ENCODE measurements at places on chromosomes 4 and X.

- no peak for DNase-seq
Observed at GRCh38 chrX:87878926-87879325, 361.3 kb downstream of the KLHL4 start.

DNA sequence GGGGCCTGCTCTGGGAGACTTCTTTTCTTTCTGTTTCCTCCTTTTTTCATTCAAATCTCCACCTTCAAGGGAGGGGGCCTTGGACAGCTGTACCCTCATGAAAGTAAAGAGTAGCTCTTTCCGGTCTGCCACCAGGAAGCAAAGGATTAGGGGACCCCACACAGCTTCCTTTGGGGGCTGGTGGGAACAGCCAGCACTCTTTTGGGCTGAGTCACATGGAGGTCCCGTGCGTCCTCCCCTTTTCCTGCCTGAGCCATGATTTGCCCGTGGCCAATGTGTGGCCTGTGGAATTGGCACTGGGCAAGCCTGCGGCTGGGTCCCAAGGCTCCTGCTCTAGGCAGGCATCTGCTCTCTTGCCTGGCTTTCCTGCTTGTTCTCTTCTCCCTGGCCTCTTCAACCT lies 65.5 kb downstream of the FHDC1 start:
- DNase-seq = no peak

DNA sequence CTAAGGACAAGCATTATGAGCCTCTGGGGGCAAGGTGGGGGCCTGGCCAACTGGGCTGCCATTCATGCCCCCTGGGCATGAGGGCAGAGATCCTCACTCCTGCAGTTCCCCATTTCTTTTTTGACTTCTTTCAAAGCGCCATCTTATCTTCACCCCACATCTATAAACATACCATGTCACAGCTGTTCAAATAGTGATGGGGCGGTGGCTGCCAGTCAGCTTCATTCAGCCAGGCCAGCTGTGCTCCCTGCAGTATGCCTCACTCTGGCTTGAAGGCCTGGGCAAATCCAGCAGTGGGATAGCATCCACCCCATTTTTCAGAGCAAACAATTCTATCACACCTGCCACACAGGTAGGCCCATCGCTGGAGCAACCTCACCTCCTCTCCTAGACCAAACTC lies 85.5 kb downstream of the NHSL2 start:
- DNase-seq = no peak

DNA sequence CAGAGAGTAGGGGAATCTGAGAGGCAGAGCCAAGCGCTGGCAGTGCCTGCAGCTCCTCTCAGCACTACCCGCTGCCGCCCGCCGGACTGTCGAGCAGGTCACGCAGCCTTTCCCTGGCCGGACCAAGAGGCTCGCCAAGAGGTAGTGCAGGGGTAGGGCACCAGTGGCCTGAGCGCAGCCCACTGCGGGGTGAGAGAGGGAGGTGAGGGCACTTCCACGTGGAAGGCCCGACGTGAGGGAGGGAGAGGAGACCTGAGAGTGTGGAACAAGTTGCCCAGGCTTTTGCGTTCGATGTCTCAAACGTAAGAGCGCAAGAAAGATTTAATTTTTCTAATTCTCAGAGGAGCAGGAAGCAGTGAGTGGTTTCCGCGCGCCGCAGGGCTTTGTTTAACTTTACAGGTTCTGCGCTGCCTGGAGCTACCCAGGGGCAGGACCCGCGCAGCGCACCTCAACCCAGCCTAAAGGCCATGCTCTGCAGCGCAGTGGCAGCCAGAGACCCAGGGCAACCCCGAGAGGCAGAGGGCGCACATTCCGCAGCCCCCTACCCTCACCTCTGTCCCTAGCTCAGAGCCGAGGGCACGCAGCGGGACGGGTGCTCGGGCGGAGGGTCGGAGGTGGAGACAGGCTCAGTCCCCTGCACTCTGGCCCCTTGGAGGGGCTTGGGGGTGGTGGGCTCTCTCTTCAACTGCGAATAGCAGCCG lies 14.9 kb downstream of the ARHGAP36 start:
- DNase-seq = no peak

DNA sequence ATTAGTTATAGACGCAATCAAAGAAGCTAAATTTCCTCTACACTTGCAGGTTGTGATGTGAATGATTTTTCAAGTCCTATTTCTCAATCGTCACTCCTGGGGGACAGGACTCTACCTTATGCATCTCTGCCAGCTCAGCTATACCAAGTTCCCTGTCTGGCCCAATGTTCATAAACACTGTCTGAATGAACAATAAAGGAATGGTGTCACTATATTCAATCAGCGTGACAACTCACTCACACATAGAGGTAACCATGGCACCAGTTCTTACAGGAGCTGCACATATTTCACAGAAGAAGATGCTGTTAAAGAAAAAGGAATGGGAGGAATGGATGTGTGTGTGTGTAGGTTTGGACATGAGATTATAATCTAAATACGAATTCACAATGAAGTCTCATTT lies 280.6 kb downstream of the PPP1R2C start:
- DNase-seq = no peak

- no peak for DNase-seq
Observed at GRCh38 chr4:119493886-119494285, 134.7 kb downstream of the PDE5A start.

DNA sequence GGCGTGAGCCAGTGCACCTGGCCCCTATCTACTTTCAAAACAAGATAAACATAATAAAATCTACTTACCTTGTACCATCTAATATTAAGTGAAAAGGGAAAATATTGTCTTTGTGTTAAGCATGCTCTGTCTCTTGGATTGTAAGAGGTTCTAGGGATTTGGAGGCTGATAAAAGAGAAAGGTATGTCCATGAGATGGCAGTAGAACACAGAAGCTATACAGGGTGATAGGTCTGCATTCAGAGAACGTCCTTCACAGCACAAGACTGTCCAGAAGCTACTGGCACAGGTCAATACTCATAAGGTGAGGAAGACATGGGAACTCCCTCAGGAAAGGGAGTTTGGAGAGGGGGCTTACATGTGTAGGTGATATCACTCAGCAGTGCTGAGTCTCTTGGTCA lies 135.5 kb downstream of the TMEM47 start:
- DNase-seq = no peak

DNA sequence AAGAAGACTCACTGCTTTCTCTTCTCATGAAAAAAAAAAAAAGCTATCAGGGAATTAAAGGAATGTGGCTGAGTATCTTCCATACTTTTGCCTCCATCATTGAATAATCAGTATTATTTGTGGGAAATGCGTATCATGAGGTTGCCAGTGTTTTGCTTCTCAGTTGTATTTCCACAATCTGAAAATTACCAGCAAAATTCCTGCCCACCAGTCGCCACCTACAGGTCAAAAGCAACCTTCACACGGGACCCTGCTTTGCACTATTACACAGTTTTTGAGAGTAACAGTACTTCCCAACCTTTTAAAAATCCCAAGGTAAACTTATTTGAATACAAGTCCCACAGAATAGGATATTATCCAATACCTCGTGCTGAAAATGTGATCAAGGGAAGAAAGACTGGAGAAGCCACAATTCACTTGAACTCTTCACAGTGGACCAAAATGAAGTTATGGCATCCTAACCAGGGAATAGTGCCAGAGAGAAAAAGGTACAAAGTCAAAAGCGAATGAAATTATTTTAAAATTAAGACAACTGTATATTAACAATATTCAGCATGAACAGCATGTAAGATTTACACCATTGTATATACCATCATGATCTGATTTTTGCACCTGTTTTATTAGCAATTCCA lies 30.4 kb downstream of the PGRMC1 start:
- DNase-seq = no peak

GRCh38 chr4:81471298-81471587 lies 464 bp downstream of the RASGEF1B start:
- no peak for DNase-seq

DNA sequence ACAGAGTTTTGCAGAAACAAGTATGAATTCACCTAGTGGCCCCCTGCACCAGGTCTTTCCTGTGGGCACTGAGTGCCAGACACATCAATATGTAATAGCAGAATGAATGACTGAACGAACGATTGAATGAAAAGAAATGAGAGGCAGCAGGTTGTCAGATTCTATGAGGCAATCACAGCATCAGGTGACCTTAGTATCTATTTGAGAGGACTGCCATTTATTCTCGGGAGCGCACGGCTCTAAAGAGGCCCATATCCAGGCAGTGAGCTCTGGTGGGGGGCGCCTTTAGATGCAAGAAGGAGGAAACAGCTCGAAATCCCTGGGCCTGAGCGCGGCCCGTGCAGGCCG lies 528 bp upstream of the SLC25A4 start:
- no peak for DNase-seq

DNA sequence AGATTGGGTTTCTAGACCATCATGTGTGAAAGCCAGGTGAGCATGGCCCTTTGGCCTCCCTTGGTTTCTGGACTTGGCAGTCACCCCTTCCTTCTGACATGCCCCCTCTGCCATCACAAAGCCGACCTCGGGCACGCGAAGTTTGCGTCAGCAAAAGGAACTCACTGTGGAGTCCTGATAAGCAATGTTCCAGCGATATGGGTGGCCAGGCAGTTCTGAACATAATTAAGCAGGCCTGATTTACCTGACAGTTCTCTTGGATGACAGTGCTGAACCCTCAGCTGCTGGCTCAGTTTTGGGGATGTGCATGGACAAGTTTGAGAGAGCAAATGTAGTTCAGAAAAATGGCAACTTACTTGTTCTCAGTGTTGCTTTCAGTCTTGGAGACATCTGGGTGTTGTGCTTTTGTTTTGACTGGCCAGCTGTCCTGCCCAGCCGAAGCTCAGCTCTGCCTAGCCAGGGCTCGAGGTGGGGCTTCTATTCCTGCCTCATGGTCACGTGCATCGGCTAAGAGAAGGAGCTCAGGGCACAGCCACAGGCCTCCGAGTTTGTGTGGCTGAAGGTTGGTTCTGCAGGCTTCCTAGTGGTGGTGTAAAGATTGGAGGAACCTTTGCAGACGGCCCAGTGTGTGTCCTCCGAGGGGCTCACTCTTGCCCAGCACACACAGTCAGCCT lies 78.3 kb downstream of the CLDN34 start:
- no peak for DNase-seq

GRCh38 chrX:23981222-23981621 lies 45.8 kb downstream of the KLHL15 start:
- no peak for DNase-seq

DNA sequence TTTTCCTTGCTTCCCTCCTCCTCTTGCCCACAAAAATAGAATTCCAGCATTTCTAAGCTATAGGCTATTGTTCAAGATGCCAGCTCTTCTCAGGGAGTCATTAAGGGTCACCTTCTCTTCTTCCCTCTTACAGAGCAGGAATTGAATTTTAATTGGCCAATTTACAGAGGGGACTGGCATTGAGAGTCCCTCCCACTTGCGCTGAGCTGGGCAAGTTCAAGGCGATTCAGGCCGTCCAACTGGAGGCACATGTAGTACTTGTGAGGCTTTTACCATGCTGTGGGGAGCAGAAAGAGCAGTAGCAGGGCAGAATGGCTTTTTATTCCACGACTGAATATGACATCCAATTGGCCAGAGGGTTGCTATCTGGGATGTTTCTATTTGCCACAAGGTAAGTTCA lies 181.9 kb downstream of the SOWAHB start:
- no peak for DNase-seq

DNA sequence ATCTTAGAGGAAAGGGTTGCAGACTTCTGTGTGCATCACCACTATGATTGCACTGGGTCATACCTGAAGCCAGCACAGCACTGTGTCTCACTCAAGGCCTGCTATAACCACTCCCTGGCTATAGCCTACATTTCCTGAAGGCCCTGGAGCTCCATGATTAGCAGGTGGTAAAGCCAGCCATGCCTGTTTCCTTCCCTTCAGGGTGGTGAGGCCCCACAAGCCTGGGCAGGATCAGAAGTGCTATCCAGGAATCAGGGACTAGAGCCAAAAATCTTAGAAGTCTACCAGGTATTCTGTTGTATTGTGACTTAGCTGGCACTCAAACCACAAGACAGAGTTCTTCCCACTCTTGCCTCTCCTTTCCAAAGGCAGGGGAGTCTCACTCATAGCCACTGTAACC lies 734.6 kb downstream of the GLUD2 start:
- no peak for DNase-seq

GRCh38 chr4:7059662-7060061 lies 8.2 kb downstream of the GRPEL1 start:
- no peak for DNase-seq

GRCh38 chrX:133698298-133698697 lies 283.0 kb upstream of the GPC4 start:
- no peak for DNase-seq

GRCh38 chrX:41259516-41259915 lies 74.4 kb upstream of the DDX3X start:
- DNase-seq = no peak

Measured in D721Med (cell line).